T follicular helper cell (primary cell): ENCODE measurements at places on chromosomes 13 and 19.
A peak's percentile ranks its signal among the peaks of the same experiment; 100 is the strongest.

- peak; percentile 48 for DNase-seq
Measured at GRCh38 chr19:38736036-38736412, 8.2 kb downstream of the CAPN12 start.

DNA sequence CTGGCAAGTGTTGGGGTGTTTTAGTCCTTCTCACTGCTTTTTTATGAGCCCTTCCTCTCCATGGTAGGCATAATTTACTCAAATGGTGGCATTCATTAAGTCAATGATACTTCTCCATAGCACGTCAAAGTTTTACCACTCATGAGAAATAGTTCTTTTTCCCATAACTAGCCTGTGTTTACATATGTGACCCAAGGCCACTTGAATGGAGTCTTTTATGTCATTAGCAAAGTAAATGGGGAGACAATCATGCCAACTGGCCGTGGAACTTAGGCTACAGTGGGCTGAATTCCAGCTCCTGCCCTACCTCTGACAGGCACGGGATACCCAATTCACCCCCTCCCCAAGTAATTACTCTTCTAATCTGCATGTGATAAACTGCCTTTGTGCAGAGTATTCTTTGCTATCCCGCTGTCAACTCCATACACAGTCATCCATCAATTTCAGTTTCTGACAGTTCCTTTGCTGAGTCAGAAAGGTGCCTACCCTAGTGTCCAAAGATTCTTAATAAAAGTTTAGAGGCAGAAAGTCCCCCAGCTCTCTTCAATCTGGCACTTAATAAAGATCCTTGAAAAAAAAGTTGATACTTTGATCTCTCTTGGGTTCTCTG is 16.9 kb downstream of the PROSER1 start:
- DNase-seq, result no peak

DNA sequence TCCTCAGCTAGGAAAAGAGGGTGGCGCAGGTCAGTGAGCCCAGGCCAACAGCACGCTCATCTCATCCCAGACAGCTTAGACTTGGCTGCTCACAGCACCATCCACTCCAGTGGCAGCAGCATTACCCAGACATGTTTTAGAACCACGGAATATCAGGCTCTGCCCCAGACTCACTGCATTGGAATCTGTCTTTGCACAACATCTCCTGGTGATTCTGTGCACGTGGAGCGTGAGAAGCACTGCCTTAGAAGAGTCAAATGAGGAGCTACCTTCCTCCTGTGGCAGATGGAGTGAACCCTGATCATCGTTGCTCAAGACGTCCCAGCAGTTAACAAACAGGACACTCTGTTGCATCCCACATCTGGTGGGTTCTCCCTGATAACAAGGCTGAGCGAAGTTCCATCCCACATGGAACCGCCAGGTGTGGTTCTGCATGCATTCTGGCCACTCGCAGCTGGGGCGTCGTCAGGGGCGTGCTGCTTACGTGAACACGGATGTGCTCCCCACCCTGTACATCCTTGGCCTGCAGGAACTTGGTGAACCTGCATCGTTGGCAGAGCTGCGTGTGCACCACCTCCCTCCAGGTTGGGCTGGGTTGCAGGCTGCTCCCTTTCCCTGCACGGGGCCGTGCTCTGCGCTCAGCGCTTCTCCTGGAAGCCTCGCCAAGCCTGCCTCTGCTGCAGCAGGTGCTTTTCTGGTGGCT is 25.2 kb upstream of the ATP11A start:
- DNase-seq, result no peak

GRCh38 chr19:1567116-1567847 is 843 bp downstream of the MEX3D start:
- no peak for DNase-seq

DNA sequence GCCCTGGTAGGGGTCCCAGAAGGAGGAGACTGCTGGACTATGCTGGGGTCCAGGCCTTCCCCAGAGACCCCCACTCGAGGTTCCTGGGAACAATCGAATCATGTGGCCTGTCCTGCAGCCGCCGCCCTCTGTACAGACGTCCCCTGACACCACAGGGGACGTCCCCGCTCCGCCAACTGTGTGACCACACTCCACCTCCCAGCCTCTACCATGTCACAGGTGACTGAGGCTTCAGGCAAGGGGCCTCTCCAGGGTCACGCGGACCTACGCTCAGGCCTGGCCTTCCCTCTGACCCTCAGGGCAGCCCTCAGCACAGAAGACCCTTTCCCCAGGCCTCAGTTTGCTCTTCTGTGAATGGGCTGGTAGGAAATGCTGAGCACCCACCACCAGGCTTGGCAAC is 13.1 kb upstream of the TMEM161A start:
- DNase-seq, result no peak

DNA sequence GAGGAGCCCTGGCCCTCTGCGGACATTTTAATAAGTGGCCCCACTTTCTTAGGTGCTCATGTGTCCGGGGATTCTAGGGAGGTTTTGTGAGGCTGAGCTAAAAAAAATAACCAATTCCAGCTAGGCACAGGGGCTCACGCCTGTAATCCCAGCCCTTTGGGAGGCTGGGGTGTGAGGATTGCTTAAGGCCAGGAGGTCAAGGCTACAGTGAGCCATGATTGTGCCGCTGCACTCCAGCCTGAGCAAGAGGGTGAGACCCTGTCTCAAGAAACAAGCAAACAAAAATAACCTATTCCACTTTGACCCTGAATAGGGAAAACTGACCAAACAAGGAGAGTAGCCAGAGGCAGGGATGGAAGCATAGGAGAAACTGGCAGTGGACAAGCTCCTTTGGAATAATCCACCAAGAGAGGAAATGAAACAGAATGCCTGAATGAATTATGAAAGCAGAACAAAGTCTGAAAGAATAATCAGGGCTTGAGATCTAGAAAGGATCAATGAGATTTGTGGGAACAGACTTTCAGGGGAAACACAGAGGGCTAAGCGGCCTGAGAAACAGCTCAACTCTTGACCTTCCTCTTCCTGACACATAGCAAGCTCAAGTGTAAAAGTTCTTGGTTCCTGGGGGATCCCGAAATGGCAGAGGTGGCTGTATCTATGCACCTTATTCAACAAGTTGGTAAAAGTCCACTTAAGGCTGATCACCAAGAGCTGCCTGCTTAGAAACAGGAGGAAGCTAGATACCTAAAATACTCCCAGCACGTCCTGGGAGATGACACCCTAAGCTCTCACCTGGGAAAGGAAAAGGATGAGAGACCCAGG is 30.1 kb upstream of the FFAR2 start:
- DNase-seq, result no peak

DNA sequence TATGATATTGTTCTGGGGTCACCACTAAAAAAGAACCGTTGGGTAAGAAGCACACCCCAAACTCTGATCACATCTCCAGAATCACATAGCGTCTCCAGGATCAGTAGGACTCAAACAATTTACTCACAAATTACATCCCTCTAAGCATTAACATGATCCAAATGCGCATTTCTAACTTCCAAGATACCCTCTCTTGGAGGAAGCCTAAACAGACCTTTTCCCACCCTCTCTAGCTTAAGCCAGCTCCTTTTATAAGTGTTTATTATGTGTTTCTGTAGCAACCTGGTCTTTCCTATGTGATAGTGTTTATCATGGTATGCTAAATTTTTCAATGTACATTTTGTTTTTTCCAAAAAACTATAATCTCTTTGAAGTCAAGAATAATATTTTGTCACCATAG is 1846.5 kb downstream of the OLFM4 start:
- no peak for DNase-seq

GRCh38 chr13:31962731-31963370 is 68.7 kb upstream of the FRY start:
- no peak for DNase-seq

DNA sequence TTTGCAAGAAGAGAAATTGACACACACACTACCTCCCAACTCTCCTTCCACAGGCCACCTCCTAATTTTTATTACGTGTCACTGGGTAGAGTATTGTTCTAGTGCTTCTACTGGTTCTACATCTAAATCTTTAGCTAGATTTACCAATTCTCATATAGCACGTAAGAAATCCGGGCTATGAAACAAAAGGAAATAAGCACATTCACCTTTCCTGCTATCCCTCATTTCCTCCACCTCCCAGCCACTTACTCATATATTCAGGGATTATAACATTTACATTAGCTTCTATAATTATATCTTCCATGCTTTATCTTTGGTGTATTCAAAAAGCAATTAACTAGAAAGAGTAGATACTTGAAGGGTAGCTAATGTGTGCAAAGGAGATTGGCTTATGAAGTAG is 39.7 kb downstream of the USP12 start:
- no peak for DNase-seq

DNA sequence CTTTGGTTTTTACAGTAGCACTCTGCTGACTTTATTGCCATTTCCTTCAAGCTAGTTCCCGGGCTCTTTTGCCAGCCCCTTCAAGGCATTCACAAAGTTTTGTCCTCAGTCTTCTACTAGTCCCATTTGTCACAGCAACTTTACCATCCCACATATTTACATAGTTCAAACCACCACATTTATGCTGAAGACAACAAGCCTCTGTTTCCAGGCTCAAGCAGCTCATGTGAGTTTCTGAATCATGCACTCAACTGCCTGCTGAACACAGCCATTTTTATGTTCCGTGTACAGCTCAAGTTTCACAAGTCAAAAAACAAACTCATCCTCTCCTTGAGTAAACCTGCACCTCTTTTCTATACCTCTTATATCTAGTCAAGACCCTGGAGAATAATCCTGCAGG is 977.0 kb upstream of the SLC10A2 start:
- no peak for DNase-seq

DNA sequence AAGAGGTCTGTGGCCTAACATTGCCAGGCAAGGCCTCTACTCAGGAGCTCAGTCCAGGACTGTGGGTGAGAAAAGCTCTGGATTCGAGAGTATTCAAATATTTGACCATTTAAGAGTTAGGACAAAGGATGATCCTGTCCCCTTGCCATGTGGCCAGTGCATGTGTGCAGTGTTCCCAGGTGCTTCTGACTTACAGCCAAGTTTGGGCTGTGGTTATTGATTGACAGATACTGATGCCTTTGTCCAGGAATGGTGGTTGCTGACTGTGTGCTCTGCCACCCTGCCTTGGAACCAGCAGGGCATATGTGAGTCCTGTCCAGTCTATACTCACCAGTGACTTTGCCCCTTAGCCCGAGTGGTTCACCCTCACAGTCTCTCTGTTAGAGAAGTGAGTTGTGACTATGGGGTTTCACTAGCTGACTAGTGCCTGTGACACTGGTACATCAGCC is 51.9 kb downstream of the GARRE1 start:
- DNase-seq, result no peak

- no peak for DNase-seq
Measured at GRCh38 chr13:111404746-111405145, 84.3 kb downstream of the TEX29 start.

- no peak for DNase-seq
Measured at GRCh38 chr19:15563325-15563794, 51.7 kb upstream of the CYP4F8 start.

GRCh38 chr19:28956961-28957360 is 256.0 kb downstream of the UQCRFS1 start:
- no peak for DNase-seq

- DNase-seq, result no peak
Measured at GRCh38 chr19:29383696-29384095, 142.1 kb upstream of the VSTM2B start.

DNA sequence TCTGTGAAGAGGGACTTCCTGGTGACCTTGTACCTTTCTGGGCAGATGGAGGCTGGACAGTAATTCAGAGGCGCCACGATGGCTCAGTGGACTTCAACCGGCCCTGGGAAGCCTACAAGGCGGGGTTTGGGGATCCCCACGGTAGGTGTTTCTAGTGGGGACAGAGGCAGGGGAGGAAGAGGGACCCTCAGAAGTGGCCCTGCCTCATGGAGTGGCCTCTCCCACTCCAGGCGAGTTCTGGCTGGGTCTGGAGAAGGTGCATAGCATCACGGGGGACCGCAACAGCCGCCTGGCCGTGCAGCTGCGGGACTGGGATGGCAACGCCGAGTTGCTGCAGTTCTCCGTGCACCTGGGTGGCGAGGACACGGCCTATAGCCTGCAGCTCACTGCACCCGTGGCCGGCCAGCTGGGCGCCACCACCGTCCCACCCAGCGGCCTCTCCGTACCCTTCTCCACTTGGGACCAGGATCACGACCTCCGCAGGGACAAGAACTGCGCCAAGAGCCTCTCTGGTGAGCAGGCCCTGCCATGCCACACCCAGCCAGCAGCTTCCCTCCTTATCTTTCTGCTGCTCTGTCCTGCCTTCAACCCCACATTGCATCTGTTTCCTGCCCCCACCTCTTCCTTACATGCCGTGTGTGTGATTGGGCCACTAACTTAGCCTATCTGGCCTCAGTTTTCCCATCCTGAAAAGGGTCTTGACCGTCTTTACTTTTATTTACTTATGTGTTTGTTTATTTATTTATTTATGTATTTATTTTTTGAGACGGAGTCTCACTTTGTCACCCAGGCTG is 7.3 kb downstream of the ANGPTL4 start:
- DNase-seq, result no peak

DNA sequence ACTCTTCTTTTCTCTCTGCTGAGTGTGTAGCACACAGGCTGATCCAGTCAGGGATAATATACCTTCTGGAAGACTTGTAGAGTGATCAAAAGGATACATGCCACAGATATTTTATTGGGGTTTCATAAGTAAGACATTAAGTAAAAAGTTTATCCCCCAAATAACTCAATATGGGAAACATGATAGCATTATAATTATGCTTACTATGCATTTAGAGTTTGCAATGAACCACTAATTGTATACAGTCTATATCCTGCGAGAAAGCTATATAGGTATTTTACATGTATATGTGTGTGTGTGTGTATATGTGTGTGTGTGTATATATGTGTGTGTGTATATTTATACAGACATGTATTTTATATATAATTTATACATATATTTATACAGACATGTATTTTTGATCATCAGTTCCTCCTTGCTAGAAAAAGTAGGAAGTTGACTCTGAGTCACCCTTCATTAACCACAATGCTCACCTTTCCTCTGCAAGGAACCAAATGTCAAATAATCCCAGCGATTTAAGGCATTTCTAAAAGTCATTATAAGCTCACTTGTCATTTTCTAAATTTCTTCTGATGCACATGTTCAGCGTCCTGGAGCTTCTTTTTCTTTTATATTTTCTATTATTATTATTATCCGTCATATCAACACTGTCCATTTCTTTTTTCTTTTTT is 312.5 kb upstream of the OBI1 start:
- no peak for DNase-seq

- DNase-seq, result no peak
Measured at GRCh38 chr13:83449668-83450395, 432.4 kb downstream of the SLITRK1 start.

GRCh38 chr13:29858667-29859066 is 8.2 kb upstream of the UBL3 start:
- DNase-seq, result no peak

- no peak for DNase-seq
Measured at GRCh38 chr13:49421391-49421790, 22.5 kb downstream of the CAB39L start.

GRCh38 chr19:10419646-10420443 is 493 bp upstream of the PDE4A start:
- no peak for DNase-seq
